ACHN (cell line): ENCODE measurements at places on chromosomes 1 and 21.
A peak's percentile ranks its signal among the peaks of the same experiment; 100 is the strongest.

- DNase-seq, result no peak
These were observed 18.1 kb upstream of the KCNAB2 start for GRCh38 chr1:6027591-6027990.

GRCh38 chr1:60918867-60919266 is 163.5 kb upstream of the NFIA start:
- DNase-seq, result no peak

DNA sequence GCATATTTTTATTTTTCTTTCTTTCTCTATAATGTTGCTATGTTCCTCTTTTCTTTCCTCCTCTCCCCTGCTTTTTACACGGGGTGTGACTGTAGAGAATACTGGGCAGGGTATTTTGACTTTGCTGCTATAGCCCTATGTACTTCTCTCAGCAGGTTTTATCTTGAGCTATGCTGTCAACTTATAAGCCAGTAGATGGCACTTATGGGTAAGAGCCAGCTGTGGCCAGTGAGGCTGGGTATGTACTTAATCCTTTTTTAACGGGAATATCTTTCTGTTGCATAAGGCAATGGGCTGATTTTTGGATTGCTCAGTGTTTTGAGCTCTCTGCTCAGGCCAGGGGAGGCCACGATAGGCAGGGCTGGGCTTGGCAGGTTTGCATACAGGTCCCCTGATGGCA is 99.0 kb downstream of the KCNK2 start:
- no peak for DNase-seq

DNA sequence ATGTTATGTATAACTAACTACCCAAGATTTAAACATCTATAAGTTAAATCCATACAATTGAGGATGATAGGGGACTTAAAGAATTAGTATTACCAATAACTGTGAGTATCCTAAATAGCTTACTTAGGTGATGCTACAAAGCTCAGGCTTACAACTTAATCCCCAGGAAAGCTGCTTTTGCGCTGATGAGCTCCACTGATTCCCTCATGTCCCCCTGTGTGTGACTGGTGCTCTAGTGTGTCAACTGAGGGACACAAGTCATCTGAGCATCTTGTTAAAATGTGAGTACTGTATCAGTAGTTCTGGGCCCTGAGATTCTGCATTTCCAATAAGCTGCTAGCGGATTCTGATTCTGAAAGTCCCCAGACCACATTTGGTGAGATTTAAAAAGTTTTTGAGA is 1458.8 kb downstream of the MRPL39 start:
- DNase-seq, result no peak

GRCh38 chr1:234827181-234827580 is 217.2 kb upstream of the IRF2BP2 start:
- no peak for DNase-seq

GRCh38 chr1:2556277-2556677 is at the start of gene TNFRSF14:
Gene TNFRSF14 (plus strand): TSS chr1:2556371. CDS start chr1:2556665, 294 bp downstream.
- peak; percentile 58 for DNase-seq

DNA sequence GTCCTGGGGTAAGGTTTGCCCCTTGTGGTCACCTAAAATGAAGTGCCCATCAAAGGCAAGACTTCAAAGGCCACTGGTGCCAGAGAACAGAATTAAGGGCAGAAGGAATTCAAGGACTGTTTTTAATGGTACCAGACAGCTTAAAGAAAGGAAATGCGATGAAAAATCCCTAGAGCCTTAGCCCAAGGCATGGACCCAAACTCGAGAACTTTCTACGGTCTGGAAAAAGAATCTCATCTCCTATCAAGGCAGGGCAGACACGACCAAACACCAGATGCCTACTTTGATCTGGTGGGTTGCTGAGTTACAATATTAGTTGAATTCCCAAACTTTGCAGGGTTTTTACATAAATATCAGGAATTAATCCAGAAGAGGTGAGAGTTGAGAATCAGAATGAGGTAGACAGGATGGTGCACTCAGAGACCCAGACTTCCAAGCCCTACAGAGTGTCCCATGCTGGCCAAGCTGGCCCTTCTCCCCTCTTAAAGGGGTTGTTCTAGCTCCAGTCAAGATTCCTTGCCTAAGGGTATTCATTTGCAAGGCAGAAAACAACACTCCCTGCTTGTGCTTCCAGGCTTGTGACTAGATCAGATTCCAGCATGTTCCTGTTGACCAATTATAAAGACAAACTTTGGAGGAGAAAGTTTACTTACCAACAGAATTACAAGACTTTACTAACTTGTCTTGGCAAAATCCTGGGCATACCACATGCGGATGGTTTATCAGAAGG is 48.0 kb downstream of the EDN2 start:
- no peak for DNase-seq

DNA sequence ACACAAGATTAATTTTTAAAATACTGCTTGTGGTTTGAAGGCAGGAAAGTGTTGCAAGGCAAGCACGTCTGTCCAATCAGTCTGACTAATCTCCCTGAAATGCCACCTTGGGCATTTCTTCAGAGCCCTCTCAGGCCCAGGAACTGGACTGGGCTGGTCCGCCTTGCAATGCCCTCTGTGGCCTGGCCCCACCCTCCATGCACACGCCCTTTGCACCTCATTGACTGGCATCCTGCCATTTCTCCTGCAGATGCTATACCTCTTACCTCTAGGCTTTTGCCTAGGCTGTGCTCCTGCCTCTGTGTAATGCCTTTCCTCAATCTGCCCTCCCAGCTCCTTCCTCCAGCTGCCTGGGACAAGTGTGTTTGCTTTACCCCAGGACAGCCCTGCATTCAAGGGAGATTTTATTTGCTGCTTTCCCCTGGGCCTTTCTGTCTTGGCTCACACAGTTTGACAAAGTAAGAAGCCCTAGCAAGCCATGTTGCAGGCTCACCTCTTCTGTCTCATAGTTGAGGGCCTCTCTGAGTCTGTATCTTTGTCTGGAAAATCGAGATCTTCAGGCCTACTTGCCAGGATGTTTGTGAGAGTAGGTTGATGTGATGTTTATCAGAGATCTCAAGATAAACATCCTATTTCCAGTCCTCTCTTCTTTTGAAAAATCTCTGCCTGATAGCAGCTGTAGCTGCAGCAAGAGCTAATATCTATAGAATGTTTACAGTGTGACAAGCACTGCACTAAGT is 149.2 kb upstream of the JUN start:
- peak; percentile 88 for DNase-seq

- no peak for DNase-seq
These were observed 49.9 kb downstream of the SNX27 start for GRCh38 chr1:151661751-151662150.

DNA sequence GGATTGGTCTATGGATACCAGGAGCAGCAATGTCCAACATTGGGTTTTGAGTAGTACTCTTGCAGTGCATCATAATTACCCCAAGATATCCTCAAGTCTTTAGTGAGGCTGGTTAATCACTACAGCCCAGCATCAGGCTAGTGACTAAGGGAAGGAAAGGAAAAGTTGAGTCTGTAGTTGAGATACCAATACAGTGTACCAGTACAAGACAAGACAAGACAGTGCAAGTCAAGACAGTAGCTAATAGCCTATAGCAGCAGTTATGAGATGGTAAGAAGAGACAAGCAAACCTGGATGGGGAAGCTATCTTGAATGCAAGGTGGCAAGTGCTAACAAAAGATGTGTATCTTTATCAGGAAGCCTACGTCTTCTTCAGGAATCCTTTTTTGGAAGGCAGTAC is 13.3 kb upstream of the GNG12 start:
- DNase-seq, result no peak
